ENCODE measurements at places on chromosomes 13 and 19.

- no peak for DNase-seq
These were observed 21.9 kb upstream of the SLC35E1 start for GRCh38 chr19:16594131-16594586.

DNA sequence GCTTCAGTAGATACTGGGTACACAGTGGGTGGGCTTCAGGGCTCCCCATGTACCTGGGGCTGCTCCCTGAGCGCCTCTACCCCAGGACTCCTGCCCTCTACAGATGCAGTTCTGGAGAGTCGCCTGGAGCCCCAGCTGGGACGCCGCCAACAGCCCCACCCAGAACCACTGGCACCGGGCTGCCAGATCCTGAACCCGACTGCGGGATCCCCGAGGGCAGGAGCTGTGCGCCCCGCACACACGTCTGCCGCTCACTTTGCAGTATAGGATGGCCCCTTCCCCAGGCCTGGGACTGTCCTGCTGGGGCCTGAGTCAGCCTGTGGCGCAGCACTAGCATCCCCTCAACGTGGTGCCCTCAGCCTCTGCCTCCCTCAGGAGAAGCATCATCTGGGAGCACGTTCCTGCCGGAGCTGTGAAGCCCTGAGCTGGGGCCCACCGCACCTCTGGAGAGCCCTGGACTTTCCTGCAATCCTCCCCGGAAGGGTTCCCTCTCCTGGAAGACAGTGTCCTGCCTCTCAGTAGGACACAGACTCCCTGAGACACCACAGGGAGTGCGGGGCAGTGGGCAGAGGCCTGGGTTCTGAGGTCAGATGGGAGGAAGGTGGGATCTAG is 3.7 kb downstream of the REXO1 start:
- no peak for DNase-seq

- no peak for DNase-seq
These were observed 10.2 kb upstream of the PTOV1 start for GRCh38 chr19:49840736-49841249.

DNA sequence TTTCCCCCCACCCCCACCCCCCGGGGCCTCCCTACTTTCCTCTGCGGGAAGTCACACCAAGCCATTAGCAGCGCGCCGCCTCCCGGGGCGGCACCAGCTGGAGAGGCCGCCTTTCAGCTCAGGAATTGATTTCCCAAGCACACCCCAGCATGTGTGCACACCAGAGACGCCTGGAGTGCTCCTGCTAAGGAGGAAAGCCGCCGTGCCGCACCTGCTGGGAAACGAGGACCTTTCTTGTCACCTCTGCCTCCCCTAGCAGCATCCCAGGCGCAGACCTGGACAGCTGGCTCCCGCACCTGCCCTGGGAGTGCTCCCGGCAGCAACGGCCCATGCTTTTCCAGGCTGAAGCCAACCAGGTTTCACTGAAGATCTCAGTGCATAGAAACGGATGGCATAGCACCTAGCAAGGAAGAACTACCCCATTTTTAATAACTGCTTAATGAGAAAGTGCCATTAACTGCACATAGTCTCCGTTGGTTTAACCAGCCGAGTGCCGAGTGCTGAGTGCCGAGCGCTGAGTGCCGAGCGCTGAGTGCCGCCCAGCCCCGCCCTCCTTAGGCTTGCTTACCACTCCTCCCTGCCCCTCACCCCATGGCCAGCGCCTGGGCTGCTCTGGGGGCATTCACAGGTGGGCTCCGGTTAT is 165.0 kb downstream of the USP12 start:
- no peak for DNase-seq

DNA sequence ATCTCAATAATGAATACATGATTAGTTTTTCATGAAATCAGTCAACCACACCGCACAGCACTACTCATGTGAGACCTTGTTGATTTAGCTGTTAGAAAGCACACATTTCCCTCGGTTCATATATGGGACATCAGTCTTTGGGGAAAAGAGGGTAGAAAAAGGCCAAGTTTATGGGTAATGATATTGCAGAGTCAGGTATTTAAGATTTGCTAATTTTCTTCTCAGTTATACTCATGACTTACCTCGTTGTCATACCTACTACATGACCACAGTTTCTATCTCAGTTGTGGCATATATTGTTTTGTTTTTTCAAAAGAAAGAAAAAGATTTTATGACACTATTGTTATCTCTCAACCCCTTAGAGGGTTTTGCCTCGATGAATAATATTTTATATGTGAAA is 165.6 kb downstream of the POU4F1 start:
- no peak for DNase-seq

DNA sequence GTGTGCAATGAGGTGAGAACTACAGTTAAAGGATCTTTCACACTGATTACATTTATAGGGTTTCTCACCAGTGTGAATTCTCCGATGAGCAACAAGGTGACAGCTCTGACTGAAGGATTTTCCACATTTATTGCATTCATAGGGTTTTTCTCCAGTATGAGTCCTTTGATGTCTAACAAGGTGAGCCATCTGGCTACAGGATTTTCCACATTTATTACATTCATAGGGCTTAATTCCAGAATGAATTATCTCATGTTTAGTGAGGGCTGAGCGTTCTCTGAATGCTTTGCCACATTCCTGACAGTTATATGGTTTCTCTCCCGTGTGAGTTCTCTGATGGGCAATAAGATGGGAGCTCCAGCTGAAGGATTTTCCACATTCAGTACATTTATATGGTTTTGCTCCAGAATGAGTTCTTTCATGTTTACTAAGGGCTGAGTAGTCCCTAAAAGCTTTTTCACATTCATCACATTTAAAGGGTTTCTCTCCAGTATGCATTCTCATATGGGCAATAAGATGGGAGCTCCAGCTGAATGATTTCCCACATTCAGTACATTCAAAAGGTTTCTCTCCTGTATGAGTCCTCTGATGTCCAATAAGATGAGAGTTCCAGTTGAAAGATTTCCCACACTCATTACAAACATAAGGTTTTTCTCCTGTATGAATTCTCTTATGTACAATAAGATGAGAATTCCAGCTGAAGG is 4.4 kb upstream of the C19orf18 start:
- no peak for DNase-seq
